ENCODE measurements at places on chromosomes 5 and 9.

DNA sequence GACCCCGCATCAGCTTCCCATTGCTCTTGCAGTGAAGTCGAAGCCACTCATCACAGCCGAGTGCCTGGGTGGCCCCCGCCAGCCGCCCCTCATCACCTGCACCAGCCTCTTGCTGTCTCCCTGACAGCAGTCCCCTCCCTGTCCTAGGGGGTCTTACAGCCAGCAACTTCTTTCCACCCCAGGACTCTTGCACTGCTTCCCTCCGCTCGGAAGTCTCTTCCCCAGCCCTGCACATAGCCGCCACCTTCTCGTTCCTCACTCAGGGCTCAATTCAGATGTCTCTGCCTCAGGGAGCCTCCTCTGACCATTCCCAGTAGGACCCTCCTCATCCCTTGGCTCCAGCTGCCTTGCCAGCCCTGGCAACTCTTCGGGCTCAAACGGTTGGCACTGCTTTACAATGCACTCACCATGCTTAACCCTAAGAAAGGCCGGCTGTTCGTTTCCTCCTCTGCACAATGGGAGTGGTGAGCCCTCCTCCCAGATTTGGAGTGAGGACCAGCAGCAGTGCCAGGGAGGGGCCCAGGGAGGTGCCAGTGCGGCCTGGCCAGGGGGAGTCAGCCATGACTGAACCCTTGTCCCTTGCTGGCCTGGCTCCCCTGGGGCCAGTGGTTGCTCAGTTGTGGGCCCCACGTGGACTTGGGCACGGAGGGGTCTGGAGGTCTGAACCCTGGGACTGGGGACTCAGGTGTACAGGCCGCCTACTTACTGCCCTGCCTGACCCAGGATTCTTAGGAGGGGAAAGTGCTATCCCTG is 6.1 kb downstream of the TCF7 start:
- DNase-seq: no peak

DNA sequence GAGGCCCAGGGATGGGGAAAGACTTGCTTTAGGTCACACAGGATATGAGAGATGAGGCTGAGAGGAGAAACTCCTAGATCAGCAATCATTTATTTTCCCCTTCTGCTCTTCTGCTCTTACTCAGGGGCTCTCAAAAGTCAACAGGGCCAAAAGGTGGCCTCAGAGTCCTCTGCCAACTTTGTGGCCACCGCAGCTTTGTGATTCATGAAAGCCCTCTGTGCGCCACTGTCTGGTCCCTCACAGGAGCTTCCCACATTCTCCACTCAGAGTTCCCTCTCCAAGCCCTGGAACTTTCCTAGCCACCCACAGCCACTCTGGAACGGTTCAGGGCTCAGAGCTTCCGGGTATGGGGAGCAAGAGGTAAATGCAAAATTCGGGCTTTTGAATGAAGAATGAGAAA is 82.4 kb downstream of the COL27A1 start:
- DNase-seq: no peak

GRCh38 chr9:106321394-106322180 is 541.4 kb upstream of the ZNF462 start:
- DNase-seq: no peak

DNA sequence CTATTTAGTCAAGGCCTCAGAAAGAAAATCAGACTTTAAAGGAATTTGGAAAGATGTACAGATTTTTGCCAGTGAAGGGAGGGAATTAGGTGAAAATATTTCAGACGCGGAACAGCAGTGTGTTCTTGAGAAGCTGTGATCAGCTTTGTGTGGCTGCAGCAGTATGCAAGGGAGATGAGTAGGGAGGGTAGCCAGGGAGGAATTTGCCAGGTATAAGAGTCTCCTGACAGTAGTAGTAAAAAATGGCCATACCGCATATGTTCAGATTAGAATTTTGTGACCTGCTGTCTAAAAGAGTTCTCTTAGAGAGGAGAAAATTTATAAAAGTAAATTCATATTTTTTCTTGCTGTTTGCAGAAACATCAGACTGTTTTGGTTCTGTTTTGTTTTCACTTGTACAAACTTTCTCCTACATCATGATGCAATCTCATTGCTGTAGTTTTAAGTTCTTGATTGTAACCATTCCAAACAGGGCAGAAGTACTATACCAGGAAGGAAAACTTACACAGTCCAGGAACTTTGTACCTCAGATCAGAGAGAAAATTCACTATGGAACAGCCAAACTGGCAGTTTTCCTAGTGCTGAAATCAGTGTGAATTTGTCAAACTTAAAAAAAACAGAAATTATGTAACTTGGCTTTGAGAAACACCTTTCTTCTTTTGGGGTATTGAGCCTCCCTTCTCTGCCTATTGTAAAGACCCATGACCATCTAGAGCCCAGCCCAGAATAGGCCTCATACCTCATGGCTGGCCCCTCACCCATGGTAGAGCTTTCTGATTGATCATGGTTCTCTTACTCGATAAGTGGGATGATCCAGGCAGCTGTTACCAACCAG is 78.4 kb upstream of the NR3C1 start:
- no peak for DNase-seq

- DNase-seq: peak; percentile 11
These were observed 20.2 kb upstream of the SUB1 start for GRCh38 chr5:32565145-32565544.

DNA sequence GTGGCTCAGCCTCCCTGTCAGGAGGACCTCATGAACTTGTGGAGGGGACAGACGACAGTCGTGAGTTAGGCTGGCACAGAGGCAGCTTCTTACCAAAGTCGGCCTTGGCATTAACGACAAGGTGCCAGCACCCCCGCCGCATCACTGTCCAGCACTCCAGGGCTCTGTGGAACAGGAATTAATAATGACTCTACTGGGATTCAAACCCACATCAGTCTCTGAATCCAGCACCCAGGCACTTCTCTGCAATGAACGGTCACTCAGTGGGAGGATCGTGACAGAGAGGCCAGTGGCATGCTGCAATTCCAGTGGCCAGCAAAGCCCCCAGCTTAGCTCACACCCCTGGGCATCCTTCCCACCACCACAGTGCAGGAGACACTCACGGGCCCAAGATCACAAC is 263.3 kb upstream of the ADAMTS16 start:
- no peak for DNase-seq

DNA sequence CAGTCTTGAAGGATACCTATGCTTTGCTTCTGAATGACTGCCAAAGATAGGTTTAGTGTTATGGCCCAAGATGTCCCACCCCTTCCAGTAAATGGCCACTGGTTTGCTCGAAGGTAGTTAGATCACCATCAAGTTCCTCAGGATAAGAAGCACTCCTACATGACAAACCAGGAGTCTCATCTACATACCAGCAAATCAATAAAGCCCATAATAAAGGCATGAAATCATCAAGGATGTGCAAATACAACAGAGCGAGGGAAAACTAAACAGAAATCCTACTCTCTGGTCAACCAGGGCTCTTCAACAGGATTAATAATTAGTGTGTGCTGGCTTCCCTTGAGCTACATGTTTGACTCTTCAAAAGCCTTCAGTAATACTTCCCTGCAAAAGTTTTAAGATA is 141.0 kb downstream of the LHFPL2 start:
- DNase-seq: no peak

Measured in HL-60 (cell line).